NCI-H2081 (cell line): ENCODE measurements at places on chromosomes 6 and 20.
A peak's percentile ranks its signal among the peaks of the same experiment; 100 is the strongest.

DNA sequence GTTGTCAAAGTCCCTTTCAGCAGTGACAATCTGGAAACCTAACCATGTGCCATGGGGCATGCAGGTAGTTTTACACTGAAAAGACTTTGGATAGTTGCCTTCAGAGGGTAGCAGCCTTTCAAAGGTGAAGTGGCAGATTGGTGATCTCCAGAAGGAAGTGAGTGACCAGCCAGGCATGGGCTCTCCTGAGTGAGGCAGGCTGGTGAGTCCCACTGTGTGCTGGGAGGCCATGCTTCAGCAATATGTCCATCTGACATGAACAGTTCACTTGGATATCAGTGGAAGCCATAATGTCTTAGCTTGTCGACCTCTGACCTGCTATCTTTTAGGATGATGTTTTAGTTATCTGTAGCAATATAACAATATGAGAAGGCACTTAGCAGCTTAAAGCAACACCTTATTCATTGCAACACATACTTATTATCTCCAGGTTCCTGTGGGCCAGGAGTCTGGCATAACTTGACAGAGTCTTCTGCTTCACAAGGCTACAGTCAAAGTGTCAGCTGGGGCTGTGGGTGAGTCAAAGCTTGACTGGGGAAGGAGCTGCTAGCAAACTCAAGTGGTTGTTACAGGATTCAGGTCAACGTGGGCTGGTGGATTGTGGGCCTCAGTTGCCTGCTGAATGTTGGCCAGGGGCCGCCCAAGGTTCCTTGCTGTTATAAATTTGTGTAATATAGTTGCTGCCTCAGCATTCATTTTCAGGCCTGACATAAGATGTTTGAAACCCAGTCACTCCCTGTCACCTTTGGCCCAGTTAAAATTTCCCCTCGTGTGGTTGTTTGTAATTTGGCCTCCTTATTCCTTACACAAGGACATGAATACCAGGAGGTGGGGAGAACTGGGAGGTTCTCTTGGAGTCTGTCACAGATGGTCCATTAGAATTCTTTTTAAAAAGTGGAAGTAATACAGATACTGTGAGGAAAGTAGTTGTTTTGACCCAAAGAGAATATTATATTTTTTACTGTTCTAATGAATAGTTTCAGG lies 100.2 kb downstream of the UST start:
- DNase-seq = no peak

GRCh38 chr6:10964684-10965083 lies 77.8 kb downstream of the SYCP2L start:
- no peak for DNase-seq

DNA sequence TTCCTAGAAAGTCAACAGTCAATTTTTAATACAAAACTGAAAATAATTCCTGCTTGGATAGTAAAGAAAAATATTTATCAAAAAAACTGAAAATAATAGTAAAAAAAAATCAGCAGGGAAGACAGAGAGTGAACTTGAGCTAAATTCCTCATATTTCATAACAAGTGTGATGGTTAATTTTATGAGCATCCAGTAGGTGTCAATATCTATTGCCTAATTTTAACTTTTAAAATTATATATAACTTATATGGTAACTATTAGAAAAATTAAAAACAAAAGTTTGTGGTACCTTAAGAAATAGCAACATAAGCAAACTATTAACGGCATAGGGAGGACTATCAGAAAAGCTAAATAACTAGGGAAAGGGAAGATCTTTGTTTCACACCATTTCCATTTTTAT lies 2.1 kb downstream of the EPM2A start:
- DNase-seq = no peak

- no peak for DNase-seq
These were observed 81.9 kb downstream of the LYRM4 start for GRCh38 chr6:5178806-5179205.

- DNase-seq = no peak
These were observed 216.8 kb upstream of the SGK1 start for GRCh38 chr6:134534708-134535149.

DNA sequence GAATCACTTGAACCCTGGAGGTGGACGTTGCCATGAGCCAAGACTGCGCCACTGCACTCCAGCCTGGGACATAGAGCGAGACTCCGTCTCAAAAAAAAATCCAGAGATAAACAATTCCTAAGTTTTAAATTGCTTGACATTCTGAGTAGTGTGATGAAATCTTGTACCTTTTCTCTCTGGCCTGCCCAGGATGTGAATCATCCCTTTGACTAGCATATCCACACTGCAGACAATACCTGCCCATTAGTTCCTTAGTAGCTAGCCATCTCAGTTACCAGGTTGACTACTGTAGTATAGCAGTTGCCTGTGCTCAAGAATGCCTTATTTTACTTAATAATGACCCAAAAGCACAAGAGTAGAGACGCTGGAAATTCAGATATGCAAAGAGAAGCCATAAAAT lies 2.8 kb downstream of the ZFP57 start:
- no peak for DNase-seq

- no peak for DNase-seq
These were observed 8.0 kb upstream of the RAET1E start for GRCh38 chr6:149905911-149906371.

GRCh38 chr6:134628154-134628553 lies 310.2 kb upstream of the SGK1 start:
- no peak for DNase-seq

- DNase-seq = no peak
These were observed 32.7 kb downstream of the TLDC2 start for GRCh38 chr20:36908603-36909002.

- DNase-seq = no peak
These were observed 616.7 kb downstream of the FRK start for GRCh38 chr6:115443825-115444478.

- no peak for DNase-seq
These were observed 20.2 kb upstream of the ARFGEF2 start for GRCh38 chr20:48901326-48901725.

GRCh38 chr6:20873425-20874190 lies 339.4 kb downstream of the CDKAL1 start:
- DNase-seq = peak; percentile 51

GRCh38 chr20:25081730-25082497 lies at the start of gene VSX1:
Gene VSX1, minus strand, starts transcription at chr20:25082141. Its CDS starts 45 bp downstream, at chr20:25082096.
- DNase-seq = no peak

DNA sequence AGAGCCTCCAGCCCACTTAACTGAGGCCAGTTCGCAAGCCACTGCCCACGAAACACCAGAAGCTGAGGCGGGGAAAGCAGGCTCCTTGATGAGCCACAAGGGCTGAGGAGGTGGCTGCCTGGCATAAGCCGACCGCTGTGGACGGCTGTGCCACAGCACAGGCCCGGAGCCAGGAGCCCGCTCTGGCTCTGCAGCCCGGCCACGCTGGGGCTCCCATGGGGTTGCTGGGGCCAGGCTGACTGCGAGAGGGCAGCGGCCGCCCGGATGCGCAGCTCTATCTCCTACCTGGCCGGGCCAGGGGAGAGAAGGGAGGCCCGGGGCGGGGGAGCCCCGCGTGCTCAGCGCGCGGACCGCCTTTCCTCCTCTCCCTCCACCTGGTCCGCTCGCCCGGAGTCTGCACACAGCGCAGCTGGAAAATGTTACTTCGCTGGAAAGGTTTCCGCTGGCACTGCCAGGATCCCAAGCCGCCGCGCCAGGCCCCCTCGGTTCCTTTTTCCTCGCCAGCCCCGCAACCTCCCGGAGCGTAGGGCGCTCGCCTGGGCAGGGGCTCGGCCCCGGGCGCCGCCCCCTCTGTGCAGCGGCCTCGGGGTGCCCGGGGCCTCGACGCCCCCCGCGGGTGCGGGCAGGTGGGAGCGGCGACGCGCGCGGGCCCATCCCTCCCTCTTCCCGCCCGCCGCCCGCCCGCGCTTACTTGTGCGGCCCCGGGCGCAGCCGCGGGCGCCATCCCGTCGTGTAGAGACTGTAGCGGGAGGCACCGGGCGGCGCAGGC lies 657 bp downstream of the EMILIN3 start:
- peak; percentile 37 for DNase-seq

DNA sequence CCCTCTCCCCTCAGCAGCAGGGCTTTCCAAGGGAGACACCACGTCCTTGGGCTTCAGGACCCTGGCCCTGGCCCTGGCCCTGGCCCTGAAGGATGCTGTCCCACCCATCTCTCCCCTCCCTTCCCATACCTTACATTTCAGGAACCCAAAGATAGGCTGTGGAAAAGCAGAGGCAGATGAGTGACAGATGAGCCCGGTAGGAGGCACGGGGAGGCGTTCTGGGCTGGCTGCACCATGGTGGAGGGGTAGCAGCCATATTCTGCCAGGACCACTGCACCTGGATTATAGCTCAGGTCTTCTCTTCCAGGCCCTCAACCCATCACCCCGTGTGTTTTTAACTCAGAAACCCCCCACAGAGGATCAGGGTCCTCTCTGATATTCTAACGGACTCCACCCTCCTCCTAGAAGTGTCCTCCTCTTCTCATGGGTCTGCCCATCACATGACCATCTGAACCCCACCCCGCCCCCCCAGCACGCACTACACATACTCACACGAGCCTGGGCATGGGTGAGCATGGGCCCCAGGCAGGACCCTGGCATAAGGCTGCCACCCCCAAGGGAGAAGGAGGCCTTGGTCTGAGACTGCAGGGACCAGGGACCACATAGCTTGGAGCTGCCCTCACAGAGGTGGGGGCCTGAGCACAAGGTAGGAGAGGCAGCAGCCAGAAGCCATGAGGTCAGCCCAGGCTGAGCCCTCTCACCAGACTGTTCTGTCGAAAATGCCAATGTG lies 220.8 kb upstream of the CDH4 start:
- no peak for DNase-seq

DNA sequence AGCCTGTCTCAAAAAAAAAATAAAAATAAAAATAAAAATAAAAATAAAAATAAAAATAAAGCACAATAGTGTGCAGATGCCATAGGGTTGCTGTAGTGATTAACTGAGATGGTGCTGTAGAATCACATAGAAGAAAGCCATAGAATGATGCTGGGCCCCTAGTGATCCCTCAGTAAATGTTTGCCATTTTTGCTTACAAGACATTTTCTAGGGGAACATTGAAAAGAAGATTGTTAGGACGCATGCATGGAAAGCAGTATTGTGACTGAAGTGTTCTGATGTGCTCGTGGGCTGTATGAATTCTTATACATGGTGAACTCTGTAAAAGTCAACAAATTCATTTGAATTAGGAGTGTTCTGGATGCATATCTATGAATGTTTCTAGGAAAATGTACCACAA lies 22.0 kb upstream of the SAMD3 start:
- no peak for DNase-seq

DNA sequence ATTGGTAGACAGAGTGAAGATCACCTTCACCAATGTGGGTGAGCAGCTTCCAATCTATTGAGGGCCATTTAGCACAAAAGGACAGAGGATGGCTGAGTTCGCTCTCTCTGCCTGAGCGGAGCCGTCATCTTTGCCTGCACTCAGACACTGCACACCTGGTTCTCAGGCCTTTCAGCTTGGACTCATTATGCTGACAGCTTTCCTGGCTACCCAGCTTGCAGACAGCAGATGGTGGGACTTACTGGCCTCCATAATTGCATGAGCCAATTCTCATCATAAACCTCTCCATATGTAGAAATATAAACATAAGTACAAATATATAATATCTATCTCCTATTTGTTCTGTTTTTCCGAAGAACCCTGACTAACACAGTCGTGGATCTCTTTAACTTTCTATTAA lies 13.7 kb downstream of the TBXT start:
- DNase-seq = no peak

- DNase-seq = no peak
These were observed 54.2 kb downstream of the HFE start for GRCh38 chr6:26141378-26141904.

DNA sequence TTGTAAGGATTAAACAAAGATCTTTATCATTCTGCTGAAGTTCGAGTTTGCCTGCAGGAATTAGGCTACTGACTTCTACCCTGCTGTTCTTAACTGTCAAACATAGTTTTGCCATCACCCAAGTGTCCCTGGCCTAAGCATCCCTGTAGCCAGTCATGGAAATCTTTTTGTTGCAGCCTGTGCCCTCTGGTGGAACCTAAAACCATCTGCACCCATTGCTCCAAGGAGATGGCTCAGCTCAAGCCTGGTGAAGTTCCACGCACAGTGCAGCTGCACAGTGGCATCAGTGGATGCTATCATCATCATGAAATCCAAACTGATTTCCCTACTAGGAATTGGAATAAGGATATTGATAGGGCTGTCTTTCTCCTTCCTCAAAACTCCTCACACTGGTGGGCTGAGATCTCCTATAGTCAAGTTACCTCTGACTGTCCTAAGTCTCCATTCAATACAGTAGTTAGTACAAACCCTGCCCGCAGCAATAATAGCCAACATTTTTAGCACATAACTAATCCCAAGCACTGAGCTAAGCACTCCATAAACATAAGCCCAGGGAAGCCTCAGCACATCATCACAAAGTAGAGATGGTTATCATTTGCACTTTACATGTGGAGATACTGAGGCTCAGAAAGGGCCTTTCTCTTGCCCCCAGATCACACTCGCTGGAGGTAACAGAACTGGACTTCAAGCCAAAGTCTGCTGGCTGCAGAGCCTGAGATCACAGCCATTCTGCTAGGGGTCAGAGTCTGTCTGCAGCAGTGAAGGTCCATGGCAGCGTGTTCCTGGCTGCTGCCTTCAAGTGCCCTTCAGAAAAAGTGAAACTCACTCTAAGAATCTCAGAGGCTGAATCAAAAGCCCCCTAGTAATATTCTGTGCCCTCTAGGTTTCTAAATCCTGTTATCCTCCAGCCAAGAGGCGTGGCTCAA lies 77.2 kb upstream of the MC3R start:
- DNase-seq = peak; percentile 1

DNA sequence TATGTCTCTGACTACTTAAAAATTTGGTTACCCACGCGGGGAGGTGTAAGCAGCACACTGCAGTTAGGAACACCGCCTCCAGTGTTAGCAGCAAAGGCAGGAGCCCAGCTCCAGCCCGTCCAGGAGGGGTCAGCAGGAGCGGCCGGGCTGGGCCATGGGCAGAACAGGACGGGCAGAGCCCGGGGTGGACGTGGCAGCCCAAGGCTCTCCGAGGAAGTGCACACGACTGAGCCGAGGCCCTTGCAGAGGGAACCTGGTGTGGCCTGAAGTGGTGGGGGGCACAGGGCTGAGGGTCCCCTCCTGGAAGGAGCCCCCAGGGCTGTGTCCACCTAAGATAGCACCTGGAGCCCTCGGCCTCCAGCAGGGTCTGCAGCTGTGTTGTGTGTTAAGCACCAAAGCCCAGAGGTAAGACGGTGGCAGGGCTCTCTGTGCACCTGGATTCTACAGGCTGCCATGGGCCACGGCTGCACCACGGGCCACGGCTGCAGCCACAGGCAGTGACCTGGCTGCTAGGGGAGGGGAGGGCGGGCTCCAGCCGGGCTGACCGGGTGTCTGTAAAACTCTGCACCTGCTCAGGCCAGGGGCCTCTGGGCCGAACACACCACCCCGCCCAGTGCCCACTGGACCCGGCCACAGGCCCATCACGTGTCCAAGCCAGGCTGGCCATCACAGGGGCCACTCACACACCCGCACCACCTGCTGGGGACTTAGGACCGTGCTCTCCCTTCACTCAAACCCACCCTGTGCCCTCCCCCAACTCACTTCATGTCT lies 6.6 kb downstream of the SLC2A4RG start:
- no peak for DNase-seq
